Activated CD4-positive, alpha-beta T cell treated with anti-CD3 and anti-CD28 coated beads for 48 hours (primary cell): ENCODE measurements at places on chromosomes 16 and 17.

- DNase-seq = no peak
These were observed 146.3 kb upstream of the PIRT start for GRCh38 chr17:10984220-10984619.

GRCh38 chr16:52718046-52718445, 171.1 kb upstream of the TOX3 start:
- DNase-seq = no peak

DNA sequence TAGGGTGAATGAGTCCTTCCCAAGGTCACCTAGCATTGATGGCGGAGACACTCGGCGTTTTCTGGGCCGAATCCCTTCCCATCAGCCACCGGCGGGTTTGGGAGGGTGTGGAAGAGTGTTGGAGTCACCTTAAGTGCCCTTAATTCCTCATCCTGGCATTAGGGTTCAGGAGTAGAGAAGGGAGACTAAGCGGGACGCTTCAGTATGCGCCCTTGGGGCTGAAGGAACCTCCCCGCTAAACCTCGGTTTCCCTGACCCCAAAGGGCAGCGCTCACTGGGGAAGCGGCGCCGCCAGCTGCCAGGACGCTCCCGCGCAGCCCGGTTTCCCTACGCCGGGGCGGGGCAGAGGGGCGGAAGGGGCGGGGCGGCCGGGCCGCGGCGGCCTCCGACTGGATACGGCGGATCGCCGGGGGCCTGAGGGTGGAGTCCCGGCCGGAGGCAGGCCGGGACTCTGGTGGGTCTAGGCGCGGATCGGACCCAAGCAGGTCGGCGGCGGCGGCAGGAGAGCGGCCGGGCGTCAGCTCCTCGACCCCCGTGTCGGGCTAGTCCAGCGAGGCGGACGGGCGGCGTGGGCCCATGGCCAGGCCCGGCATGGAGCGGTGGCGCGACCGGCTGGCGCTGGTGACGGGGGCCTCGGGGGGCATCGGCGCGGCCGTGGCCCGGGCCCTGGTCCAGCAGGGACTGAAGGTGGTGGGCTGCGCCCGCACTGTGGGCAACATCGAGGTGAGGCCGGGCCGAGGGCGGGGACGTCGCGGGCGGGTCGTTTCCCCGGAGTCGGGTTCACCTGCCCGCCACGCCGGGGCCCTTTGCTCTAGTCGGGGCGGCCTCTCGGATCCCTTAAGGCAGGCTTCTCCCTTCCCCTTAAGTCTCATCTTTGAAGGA, at the start of gene DHRS11:
Gene DHRS11, plus strand, starts transcription at position 446 of the 882 bp plus-strand sequence. Its CDS starts 131 bp downstream, at position 577.
- DNase-seq = peak; percentile 86

DNA sequence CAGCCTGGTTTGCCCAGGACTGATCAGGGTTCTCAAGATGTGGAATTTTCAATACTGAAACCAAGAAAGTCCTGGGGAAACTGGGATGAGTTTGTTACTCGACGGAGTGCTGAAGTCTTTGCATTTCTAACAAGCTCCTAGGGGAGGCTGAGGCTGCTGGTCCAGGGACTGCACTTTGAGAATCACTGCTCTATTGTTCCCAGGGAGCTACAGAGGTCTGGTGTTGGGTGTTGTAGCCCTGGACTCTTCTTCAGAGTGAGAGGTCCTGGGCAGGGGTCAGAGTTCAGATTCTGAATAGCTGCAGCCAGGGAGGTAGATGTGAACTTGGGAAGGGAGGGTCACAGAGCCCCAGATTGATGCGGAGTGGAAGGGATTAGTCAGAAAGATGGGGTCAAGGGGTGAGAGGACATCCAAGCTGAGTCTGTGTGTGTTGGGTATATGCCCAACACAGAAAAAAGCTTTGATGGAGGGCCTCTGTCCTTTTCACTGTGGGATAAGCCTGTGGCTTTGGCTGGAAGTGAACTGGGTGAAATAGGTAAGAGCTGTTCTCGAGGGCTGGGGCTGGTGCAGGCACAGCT, 14.1 kb downstream of the TMEM238L start:
- DNase-seq = no peak

- no peak for DNase-seq
These were observed 7.2 kb downstream of the ZKSCAN2 start for GRCh38 chr16:25250467-25250866.
